ENCODE measurements at places on chromosomes 2 and 18.

- no peak for DNase-seq
These were observed 95.3 kb upstream of the FAM110C start for GRCh38 chr2:141611-142010.

GRCh38 chr2:227079726-227080125, 84.3 kb downstream of the COL4A4 start:
- DNase-seq = no peak

- no peak for DNase-seq
These were observed 353.2 kb upstream of the CWC22 start for GRCh38 chr2:180360283-180360618.

- DNase-seq = no peak
These were observed 10.4 kb downstream of the ERFE start for GRCh38 chr2:238169048-238169707.

DNA sequence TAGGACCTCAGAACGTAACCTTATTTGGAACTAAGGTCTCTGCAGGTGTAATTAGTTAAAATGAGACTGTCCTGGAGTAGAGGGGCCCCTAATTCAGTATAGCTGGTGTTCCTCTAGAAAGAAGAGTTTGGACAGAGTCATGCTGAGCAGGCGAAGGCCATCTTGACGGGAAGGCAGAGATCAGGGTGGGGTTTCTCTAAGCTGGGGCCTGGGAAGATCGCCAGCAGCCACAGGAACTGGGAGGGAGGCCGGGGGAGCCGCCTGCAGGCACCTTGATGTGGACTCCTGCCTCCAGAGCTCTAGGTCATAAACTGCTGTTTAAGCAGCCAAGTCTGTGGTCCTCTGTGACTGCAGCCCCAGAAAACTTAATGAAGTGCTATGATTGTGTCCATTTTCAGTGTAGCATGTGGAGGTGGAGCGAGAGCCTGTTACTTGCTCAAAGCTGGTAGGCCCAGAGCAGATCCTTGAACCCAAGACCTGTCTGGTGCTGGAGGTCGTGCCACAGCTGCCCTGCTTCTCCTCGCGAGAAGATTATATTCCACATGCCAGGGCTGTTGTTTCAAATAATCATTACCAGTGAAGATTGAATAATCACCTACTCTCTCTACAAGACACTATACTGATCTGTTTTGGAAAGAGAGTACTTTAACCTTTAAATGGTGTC, 105.7 kb downstream of the TPO start:
- DNase-seq = no peak

DNA sequence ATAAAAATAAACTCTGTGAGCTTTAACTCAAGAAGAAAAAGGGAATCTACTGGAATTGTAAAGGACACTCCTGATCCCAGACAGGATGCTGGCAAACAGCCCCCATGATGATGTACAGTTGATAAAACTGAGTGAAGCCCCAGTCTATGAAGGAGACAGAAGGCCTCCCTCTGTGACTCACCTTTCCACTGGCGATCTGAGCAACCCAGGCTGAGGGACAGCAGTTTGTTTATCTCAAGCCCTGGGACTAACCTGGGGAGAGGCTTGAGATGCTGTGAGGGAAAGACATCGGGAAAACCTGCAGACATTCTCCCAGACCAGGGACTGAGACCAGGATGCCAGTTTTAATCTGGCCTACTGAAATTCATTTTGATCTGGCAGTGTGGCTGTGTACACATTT, 104.5 kb upstream of the CDH2 start:
- DNase-seq = no peak

- DNase-seq = no peak
These were observed 30.2 kb upstream of the HPCAL1 start for GRCh38 chr2:10272464-10272863.

GRCh38 chr2:46801731-46802664, 113.6 kb downstream of the MCFD2 start:
- DNase-seq = no peak

DNA sequence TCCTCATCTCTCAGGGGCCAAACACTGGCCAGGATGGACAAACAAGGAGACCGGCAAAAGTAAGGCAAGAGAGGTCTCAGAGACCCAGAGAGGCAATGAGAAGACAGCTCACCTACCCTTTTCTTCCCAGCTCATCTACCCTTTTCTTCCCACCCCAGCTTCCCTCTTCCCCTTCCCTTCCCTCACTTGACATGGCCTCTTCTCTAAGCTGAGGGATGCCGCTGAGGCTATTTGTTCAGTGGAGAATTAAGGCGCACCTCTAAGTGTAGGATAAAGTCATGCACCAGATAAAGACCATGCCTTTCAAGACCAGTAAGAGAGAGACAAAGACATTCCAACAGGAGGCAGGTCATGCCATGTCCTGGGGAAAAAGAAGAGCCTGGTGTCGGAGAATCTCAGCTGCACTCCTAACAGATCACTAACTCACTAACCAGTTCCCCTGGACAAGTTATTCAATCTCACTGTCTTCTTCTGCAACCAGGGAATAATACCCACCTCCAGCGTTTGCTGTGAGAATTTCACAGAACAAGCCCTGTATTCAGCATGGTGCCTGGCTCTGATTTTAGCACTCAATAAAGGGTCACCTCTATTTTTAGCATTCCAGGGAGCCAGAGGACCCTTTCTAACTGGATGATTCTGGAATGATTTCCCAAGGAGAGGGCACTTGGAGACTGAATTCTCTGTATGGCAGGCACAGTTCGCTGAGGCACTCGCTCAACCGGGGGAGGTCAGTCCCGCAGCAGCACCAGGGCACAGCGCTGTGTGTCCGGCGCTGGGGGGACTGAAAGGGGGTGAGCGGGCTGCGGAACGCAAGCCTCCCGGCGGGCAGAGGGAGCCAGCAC, 3.0 kb upstream of the FOSL2 start:
- DNase-seq = no peak

GRCh38 chr2:25885933-25886332, 7.6 kb upstream of the ASXL2 start:
- DNase-seq = no peak

DNA sequence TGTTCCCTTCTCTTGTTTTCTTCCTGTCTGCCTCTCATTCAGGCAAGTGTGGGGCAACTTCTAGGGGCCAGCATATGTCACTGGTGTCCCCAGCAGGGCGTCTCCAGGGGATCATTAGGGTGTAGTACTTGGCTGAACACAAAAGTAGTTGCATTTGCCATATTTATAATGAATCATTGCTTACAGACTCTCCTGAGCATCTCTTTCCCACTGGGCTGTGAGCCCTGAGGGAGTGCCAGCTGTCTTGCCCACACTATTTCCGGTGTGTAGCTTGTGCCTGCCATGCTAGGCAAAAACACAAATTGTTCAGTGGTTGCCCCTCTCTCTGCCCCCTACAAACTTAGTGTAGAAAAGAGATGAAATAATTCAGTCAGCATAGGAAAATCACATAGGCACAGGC, 40.8 kb upstream of the SCLY start:
- no peak for DNase-seq

DNA sequence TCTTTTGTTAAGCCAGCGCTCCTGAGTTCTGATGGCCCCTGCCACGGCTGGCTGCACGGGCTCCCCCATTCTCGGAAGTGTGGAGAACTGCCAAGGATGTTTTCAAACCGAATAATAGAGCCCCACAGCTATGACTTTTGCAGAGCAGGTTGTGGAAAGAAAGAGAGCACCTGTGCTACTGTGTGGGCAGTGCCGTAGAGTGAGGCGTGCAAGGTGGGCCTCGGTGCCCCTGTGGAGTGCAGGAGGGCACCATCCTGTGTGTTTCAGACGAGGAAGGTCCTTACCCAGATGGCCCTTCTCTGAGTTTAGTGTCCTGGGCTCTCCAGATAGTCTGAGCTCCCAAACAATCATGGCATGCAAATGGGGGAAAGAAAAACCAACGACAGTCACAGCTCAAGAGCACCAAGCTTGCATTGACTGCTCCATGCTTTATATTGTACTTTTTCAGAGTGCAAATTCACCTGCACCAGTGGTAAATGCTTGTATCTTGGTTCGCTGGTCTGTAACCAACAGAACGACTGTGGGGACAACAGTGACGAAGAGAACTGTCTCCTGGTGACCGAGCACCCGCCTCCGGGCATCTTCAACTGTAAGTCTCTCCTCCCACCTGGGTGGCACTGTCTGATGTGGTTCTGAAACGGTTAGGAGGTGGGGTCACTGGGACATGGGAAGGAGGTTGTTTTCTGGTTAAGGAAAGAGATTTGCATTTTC, 219.4 kb downstream of the LDLRAD4 start:
- DNase-seq = no peak

GRCh38 chr2:128315122-128315828, 3.4 kb downstream of the HS6ST1 start:
- no peak for DNase-seq

- DNase-seq = no peak
These were observed 46.3 kb downstream of the RTN4 start for GRCh38 chr2:55003706-55004639.

- DNase-seq = no peak
These were observed 36.5 kb upstream of the HPCAL1 start for GRCh38 chr2:10266133-10266620.

- no peak for DNase-seq
These were observed 57.6 kb upstream of the PARD3B start for GRCh38 chr2:204487447-204488229.

DNA sequence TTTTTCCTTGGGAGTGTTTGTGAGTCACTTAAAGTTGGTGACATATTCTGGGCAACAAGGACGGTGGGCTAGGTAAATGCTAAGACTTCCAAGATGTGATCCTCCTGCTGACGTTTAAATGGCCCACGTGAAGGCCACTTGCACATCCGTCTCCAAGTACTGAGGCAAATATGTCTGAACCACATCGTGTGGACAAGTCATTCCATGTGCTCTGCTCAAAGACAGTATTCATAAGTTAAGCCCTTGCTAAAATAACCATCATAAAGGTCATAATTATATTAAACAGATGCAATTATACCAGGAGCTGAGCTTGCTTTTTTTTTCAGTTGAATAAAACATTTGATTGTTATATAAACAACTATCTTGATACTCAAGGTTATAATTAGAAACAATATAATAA, 44.8 kb downstream of the SPP2 start:
- no peak for DNase-seq

- DNase-seq = no peak
These were observed 50.9 kb downstream of the TFCP2L1 start for GRCh38 chr2:121234144-121234543.

DNA sequence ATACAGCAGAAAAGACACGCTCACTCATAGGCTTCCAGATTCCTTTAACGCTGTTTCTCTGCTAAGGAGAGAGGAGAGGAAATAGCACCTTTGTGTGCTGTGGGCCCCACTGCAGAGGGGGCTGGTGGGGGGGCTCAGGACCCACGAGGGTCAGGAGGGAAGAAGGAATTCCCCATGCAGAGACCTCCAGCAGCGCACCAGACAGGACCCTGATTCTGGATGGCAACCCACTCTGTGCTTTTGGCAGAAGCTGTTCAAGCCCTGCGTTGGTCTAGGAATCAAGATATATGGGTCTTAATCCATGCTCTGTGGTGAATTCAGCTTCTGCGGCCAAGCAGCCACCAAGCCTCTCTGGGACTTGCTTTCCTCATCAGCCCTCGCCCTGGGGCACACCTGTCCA, 31.0 kb downstream of the MYCN start:
- no peak for DNase-seq

DNA sequence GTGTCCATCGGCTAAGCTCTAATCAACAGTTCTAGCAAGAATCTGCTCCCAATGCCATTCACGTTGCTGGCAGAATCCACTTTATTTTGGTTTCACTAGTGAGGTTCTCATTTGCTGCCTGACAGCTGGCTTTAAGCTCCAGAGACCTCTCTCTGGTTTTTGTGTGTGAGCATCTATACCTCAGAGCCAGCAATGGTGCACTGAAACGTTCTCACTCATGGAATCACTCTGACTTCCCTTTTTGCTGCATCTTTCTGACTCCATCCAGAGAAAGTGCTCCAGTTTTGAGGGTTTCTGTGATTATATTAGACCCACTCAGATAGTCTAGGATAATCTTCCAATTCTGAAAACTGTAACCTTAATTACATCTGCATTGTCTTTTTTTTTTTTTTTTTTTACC, 596.6 kb downstream of the RNF144A start:
- no peak for DNase-seq

DNA sequence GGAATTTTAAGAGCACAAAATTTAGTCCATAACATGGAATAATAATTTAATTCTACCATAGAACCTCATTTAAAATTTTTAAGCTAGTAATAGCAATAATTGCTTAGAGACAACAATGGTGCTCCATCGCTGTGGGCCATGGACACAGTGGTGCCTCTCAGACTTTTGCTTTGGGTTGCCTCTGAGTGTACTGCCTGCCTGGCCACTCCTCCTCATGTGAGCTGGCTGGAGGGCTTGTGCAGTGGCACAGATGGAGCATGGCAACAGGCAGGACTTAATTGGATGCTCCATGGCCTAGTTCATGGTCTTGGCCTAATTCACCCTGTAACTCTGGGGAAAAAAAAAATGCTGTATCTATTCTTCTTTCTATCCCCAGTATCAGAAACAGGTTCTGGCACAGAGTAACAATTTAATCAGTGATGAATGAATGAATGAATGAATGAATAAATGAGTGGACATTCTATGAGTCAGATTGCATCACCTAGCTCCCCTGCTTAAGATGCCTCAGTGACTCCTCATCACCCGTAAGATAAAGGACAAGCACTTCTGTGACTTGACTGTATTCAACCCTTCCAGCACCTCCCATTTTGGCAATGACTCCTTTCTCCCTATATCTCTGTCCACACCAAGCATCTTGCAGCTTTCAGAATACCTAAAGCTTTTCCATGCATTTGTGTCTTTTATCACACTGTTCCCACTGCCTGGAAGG, 211.8 kb upstream of the SLC14A2 start:
- no peak for DNase-seq

All from stimulated activated CD8-positive, alpha-beta memory T cell treated with anti-CD3 and anti-CD28 coated beads, Interleukin-2, amount 100 ng/mL, for 1 hour (primary cell).